ENCODE measurements at places on chromosomes 4 and X.
A peak's percentile ranks its signal among the peaks of the same experiment; 100 is the strongest.

GRCh38 chr4:86389664-86390063, 29.8 kb upstream of the MAPK10 start:
- no peak for DNase-seq
- peaks cover 21% of the 10 kb centered on the region for H3K4me1 ChIP-seq
- H3K36me3 ChIP-seq = no peaks in the 10 kb centered on the region

DNA sequence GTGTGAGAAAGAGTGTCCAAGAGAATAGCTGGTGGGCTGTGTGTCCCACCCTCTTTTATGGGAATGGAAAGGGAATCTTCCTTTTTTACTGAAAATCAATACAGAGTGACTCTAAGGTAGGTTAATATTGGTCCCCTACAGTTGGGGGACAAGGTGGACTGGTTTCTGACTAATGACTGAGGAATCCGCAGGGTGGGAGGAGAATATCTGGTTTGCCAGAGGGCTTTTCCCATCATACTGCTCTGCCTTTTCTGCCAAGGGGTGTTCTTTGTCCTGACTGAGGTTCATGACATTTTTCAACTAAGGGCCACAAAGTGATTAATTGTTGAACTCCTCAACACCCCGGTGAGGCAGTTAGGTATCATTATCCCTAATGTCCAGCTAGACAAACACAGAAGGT, 261.6 kb downstream of the SPATA18 start:
- H3K27ac ChIP-seq = no peak overlapping the region
- no peak for DNase-seq
- no peaks in the 10 kb centered on the region for H3K27me3 ChIP-seq

- H3K27me3 ChIP-seq = no peaks in the 10 kb centered on the region
- H3K36me3 ChIP-seq = no peaks in the 10 kb centered on the region
- no peak for DNase-seq
- no peaks in the 10 kb centered on the region for H3K4me1 ChIP-seq
- H3K27ac ChIP-seq = no peak overlapping the region
- H3K4me3 ChIP-seq = no peak overlapping the region
These were observed 583.9 kb downstream of the NLGN4X start for GRCh38 chrX:5644776-5645175.

GRCh38 chr4:164204434-164204833, 549.5 kb upstream of the SMIM31 start:
- H3K36me3 ChIP-seq = no peaks in the 10 kb centered on the region
- H3K4me3 ChIP-seq = no peak overlapping the region
- H3K27me3 ChIP-seq = no peaks in the 10 kb centered on the region
- no peak for DNase-seq
- H3K27ac ChIP-seq = no peak overlapping the region

- no peaks in the 10 kb centered on the region for H3K36me3 ChIP-seq
- H3K4me3 ChIP-seq = no peak overlapping the region
- H3K27me3 ChIP-seq = no peaks in the 10 kb centered on the region
- no peak for DNase-seq
- no peak overlapping the region for H3K27ac ChIP-seq
These were observed 8.4 kb downstream of the HTRA3 start for GRCh38 chr4:8278009-8278395.

GRCh38 chr4:14862891-14863290, 139.4 kb upstream of the CPEB2 start:
- H3K27me3 ChIP-seq = no peaks in the 10 kb centered on the region
- H3K36me3 ChIP-seq = no peaks in the 10 kb centered on the region
- no peak for DNase-seq
- H3K4me3 ChIP-seq = no peak overlapping the region
- peaks cover 45% of the 10 kb centered on the region for H3K4me1 ChIP-seq
- peak overlapping the region; percentile 63 for H3K27ac ChIP-seq

- no peak overlapping the region for H3K27ac ChIP-seq
- H3K36me3 ChIP-seq = no peaks in the 10 kb centered on the region
- no peak overlapping the region for H3K4me3 ChIP-seq
These were observed 418.6 kb upstream of the DIPK2B start for GRCh38 chrX:45619290-45619689.

DNA sequence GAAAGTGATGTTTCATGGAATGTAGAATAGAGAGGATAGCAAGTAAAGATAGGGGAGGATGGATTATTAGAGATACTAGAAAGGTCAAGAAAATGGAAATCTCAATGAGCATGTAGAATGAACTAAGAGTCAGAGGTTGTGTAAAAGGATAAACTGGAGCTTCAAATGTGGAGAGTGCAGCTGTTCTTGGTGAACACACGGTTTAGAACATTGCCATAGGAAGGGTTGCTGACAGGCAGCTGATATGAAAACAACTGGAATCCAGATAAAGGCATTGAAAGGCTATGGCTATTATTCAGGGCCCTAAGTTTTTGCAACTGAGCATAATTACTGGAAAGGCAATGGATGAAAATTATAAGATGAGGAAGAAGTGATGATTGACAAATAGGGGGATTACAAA, 239.6 kb upstream of the VEGFC start:
- no peaks in the 10 kb centered on the region for H3K36me3 ChIP-seq
- no peak for DNase-seq
- no peak overlapping the region for H3K4me3 ChIP-seq
- no peak overlapping the region for H3K27ac ChIP-seq
- H3K4me1 ChIP-seq = no peaks in the 10 kb centered on the region
- H3K27me3 ChIP-seq = no peaks in the 10 kb centered on the region

GRCh38 chrX:65576160-65576559, 41.6 kb upstream of the LAS1L start:
- no peaks in the 10 kb centered on the region for H3K27me3 ChIP-seq
- no peak overlapping the region for H3K4me3 ChIP-seq
- no peaks in the 10 kb centered on the region for H3K4me1 ChIP-seq
- H3K27ac ChIP-seq = no peak overlapping the region

DNA sequence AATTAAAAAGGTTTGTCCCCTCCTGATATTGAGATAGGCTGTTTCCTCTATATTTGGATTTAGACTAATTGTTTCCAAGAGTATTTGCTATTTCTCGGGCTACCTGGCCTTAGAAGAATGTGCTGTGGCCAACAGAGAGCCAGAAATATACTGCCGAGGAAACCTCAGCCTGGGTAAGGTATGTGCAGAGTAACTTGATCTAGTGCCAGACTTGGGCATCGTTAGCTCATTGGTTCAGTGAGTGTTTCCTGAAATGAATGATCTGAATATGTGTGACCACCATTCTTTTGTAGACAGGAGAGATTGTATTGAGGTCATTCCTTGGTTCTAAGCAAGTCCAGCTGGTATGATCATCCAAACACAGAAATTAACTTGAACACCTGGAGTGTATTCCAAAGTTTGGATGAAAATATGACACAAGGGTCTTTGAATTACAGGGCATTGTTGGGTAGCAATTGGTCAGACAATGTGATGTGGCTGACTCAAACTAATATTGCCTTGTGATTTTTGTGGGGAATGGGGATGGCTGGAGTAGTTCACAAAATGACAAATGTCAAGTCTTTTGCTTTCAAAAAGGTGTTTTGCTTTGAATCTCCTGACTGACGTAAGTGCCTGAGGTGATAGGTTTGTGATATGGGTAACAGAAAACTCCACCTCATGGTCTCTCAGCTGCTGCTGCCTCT, 100.2 kb upstream of the CXCL13 start:
- H3K36me3 ChIP-seq = no peaks in the 10 kb centered on the region
- no peaks in the 10 kb centered on the region for H3K27me3 ChIP-seq
- no peak overlapping the region for H3K4me3 ChIP-seq
- no peak for DNase-seq
- H3K27ac ChIP-seq = no peak overlapping the region

GRCh38 chr4:157667836-157668235, 447.3 kb downstream of the GRIA2 start:
- no peak for DNase-seq
- no peaks in the 10 kb centered on the region for H3K27me3 ChIP-seq
- H3K4me1 ChIP-seq = no peaks in the 10 kb centered on the region
- no peak overlapping the region for H3K4me3 ChIP-seq
- no peak overlapping the region for H3K27ac ChIP-seq
- no peaks in the 10 kb centered on the region for H3K36me3 ChIP-seq

DNA sequence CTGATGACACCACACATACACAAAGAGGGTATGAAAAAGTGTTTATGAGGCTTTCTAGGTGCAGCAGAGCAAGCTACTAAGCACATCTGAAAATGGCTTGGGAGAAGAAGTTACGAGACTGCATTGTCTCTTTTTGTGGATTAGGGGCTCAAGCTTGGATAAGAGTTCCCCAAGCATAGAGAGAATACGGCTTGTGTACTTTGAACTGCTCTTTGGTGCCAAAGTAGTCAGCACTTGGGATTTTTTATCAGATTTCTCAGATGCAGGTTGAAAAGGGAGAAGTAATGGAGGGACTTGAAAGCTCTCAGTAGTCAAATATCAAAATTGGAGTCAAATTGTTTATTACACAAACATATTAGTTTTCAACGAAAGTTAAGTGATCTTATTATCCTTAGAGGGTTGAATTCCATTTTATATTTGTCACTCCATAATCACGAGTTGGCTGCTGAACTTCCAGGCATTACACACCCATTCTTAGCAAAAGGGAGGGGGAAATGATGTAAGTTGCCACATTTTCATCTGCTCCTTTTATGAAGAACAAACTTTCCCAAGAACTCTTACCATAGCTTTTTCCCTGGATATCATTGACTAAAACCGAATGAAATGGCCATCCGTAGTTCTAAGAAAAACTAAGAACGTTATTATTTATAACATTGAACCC, 1904.9 kb downstream of the PCDH7 start:
- no peak overlapping the region for H3K27ac ChIP-seq
- DNase-seq = no peak
- H3K4me1 ChIP-seq = no peaks in the 10 kb centered on the region
- no peaks in the 10 kb centered on the region for H3K36me3 ChIP-seq
- no peaks in the 10 kb centered on the region for H3K27me3 ChIP-seq
- H3K4me3 ChIP-seq = no peak overlapping the region

GRCh38 chr4:87423317-87424098, 1.1 kb downstream of the NUDT9 start:
- H3K4me1 ChIP-seq = peaks cover 54% of the 10 kb centered on the region
- H3K27ac ChIP-seq = peak overlapping the region; percentile 93
- peak overlapping the region; percentile 86 for H3K4me3 ChIP-seq
- DNase-seq = no peak

- no peaks in the 10 kb centered on the region for H3K36me3 ChIP-seq
- H3K4me3 ChIP-seq = no peak overlapping the region
These were observed 186.9 kb downstream of the CAMK2D start for GRCh38 chr4:113574636-113575103.

GRCh38 chrX:13212191-13212651, 107.6 kb downstream of the ATXN3L start:
- no peaks in the 10 kb centered on the region for H3K36me3 ChIP-seq
- H3K4me1 ChIP-seq = no peaks in the 10 kb centered on the region
- DNase-seq = no peak

GRCh38 chrX:71102292-71102691, 4.2 kb downstream of the CXorf65 start:
- H3K4me1 ChIP-seq = peaks cover 8% of the 10 kb centered on the region
- no peaks in the 10 kb centered on the region for H3K27me3 ChIP-seq
- no peaks in the 10 kb centered on the region for H3K36me3 ChIP-seq
- no peak overlapping the region for H3K27ac ChIP-seq

GRCh38 chr4:1612278-1613098, 71.6 kb downstream of the FAM53A start:
- DNase-seq = no peak
- H3K4me3 ChIP-seq = no peak overlapping the region
- no peaks in the 10 kb centered on the region for H3K4me1 ChIP-seq
- no peaks in the 10 kb centered on the region for H3K27me3 ChIP-seq

DNA sequence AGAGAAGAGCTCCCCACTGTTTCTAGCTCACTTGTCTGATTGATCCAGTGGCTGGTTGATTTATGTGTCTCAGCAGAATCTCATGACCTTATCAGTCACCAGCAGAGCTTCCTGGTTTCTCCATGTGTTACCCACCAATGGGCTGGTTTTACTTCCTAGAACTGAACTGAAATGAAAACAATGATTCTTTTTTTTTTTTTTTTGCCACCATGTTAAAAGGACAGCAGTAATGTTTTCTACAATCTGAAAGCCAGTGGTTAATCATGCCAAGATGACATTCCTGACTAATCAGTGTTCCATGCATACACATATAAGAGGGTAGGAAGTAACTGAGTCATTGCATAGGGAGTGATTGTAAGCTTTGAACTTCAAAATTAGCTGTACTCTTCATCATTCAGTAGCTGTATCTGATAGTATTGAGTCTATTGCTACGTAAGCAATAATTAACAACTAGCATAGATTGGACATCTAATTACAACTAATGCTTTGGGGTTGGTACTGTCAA, 67.7 kb downstream of the SLC4A4 start:
- no peak for DNase-seq
- H3K36me3 ChIP-seq = no peaks in the 10 kb centered on the region
- H3K4me3 ChIP-seq = no peak overlapping the region
- peaks cover 6% of the 10 kb centered on the region for H3K4me1 ChIP-seq
- no peaks in the 10 kb centered on the region for H3K27me3 ChIP-seq

DNA sequence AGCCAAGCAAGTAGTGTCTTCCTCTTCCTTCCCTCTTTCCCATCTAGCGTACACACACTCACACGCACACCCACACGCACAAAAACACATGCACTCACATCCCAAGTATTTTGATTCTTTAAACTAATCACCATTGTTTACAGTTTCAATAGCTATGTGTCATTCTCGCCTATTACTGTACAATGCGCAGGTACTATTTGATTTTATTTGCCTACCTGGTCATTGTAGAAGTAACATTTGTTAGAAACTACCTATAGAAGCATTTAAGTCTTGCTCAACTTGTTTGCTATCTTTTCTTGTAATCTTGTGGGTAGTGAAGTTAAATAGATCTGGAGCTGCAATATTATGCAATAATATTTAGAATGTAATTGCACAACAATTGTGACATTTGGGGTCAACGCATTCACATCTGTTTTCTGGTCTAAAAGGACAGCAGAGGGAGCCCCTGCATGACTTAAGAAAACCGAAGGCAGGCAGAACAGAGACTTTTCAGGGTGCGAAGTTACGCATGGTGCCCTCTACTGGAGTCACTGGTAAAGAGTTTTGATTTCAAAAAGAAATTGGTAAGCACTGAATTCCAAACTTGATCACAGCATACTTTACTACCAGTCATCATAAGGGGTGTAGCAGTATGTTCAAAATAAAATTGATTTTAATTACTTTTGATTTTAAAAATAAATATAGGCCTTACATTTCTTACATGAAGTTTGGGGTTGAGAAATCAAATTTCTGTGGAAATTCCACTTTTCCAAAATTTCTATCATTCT, 503.3 kb upstream of the FAM241A start:
- no peaks in the 10 kb centered on the region for H3K36me3 ChIP-seq
- no peak overlapping the region for H3K27ac ChIP-seq
- no peak for DNase-seq
- no peaks in the 10 kb centered on the region for H3K4me1 ChIP-seq
- no peak overlapping the region for H3K4me3 ChIP-seq

DNA sequence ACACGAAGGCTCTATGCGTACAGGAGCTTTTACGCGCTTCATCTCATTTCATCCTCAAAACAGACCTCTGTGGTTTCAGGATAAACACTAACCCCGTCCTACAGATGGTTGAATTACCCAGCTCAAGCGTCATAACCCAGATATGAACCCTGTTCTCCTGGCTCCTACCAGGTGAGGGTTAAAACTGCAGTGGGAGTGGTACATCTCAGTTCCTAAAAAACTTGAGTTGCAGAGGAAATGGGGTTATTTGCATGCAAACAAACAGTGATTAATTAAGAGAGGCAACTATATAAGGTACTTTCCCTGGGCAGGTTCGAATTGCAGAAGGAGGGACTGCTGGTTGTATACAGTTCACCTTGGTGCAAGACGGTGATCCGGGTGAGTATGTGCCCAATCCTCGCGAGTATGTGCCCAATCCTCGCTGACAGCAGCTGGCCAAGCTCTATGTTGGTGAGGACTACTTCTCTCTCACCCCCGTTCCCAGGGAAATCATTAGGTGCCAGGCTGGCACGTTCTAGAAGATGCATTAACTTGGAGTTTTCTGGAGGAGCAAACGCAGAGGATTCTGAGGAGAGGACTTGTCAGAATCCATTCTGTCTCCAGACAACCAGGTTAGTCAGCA, 72.6 kb downstream of the FHDC1 start:
- DNase-seq = no peak
- H3K27me3 ChIP-seq = no peaks in the 10 kb centered on the region
- no peaks in the 10 kb centered on the region for H3K36me3 ChIP-seq
- no peak overlapping the region for H3K4me3 ChIP-seq
